ENCODE measurements at places on chromosomes 11 and 22.
A peak's percentile ranks its signal among the peaks of the same experiment; 100 is the strongest.

GRCh38 chr11:85406841-85407240, 220.3 kb downstream of the DLG2 start:
- DNase-seq = no peak

DNA sequence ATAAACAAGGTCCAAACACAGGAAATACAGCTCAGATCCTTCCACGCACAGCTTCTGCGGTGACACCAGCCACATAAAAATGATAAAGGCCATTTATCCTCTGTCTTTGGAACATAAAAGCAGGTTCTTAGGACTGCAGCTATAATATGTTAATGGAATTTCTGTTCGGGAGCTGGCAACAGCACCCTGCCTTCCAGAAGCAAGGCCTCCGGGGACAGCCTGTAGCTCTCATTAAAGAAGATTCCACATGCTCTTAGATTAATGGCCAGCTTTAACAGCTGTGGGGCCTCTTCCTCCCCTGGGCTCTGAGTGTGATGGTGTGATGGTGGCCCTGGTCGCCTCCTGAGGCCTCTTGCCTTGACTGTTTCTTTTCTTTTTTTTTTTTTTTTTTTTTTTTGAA, 137.3 kb downstream of the CACNA1I start:
- DNase-seq = no peak

DNA sequence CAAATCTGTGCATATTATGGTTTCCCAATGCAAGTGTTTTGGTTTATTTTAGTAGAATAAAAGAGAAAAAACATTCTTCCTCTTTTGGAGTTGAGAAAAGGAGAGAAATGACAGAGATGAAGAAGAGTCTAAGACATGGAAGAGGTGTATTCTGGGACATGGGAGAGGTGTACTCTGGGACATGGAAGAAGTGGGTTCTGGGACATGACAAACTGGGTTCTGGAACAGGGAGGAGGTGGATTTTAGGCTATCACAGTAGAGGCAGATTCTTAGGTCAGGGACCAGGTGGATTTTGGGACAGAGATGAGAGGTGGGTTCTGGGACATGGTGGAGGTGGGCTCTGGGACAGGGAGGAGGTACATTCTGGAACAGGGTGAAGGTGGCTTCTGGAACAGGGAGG, 2.1 kb upstream of the ASPHD2 start:
- no peak for DNase-seq

- no peak for DNase-seq
Observed at GRCh38 chr11:125063429-125064043, 431 bp downstream of the SLC37A2 start.

DNA sequence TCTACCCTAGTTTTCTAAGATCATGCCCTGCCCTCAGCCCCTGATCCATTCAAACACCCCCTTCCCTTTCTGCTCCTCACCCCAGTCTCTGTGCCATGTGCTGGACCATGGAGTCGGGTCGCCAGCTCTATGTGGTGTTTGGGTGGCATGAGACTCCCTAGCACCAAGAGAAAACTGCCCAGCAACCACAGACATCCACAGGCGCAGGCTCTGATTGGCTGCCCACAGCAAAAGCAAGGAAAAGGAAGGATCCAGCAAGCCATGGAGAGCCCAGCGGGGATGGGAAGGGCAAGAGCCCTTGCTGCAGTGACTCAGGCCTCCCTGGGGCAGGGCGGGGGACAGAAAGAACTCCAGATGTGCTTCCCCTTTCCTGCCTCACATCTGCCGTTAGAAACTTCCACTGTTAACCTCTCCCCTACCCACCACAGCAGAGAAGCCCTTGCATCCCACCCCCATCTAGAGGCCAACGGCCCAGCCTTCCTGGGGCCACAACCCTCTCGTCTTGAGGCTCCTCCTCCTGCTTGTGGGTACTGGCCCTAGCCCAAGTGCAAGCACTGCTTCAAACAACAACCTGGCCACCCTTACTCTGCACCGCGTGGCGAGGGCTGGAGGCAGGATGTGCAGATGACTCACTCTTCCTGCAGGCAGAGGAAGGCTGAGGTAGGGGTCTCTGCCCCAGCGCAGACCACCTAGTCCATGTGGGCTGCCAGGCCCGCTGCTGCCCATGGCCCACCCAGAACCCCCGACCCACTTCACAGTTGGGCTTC, 9.7 kb upstream of the AHNAK start:
- DNase-seq = no peak

GRCh38 chr22:17754233-17754925, 19.9 kb downstream of the BID start:
- DNase-seq = no peak

DNA sequence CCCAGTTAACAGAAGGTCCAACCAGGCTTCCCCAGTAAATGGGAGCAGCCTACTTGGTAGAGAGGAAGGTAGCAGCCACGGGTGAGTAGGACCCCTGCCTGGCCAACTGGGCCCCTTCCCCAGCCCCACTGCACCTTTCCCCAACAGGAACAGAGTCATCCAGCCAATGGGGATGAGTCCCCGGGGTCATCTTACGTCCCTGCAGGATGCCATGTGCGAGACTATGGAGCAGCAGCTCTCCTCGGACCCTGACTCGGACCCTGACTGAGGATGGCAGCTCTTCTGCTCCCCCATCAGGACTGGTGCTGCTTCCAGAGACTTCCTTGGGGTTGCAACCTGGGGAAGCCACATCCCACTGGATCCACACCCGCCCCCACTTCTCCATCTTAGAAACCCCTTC, 6.6 kb downstream of the RIC8A start:
- DNase-seq = no peak

GRCh38 chr11:117717485-117718314, 79.3 kb downstream of the DSCAML1 start:
- peak; percentile 89 for DNase-seq

- DNase-seq = no peak
Observed at GRCh38 chr11:117569911-117570310, 227.1 kb downstream of the DSCAML1 start.
